Karpas-422 (cell line): ENCODE measurements at places on chromosomes 16 and 17. TPM values are rescaled to one million over a fixed set of nuclear protein-coding genes. Genes with fewer than 3 reads are reported as not detected.
A peak's percentile ranks its signal among the peaks of the same experiment; 100 is the strongest.

CARD14 gene
- 0.07 TPM in 1 of 2 replicates, not detected in the other for total RNA-seq

GRCh38 chr16:30567991-30568638 is 3.4 kb downstream of the ZNF688 start:
- no peaks in the 10 kb centered on the region for H3K36me3 ChIP-seq
- no peak overlapping the region for H3K27ac ChIP-seq
- DNase-seq: no peak
- peaks cover 12% of the 10 kb centered on the region for H3K4me1 ChIP-seq

- H3K4me3 ChIP-seq: no peak overlapping the region
- DNase-seq: no peak
- no peaks in the 10 kb centered on the region for H3K27me3 ChIP-seq
- H3K4me1 ChIP-seq: no peaks in the 10 kb centered on the region
- no peaks in the 10 kb centered on the region for H3K36me3 ChIP-seq
Observed at GRCh38 chr16:12113523-12114345, 137.2 kb downstream of the SNX29 start.

DNA sequence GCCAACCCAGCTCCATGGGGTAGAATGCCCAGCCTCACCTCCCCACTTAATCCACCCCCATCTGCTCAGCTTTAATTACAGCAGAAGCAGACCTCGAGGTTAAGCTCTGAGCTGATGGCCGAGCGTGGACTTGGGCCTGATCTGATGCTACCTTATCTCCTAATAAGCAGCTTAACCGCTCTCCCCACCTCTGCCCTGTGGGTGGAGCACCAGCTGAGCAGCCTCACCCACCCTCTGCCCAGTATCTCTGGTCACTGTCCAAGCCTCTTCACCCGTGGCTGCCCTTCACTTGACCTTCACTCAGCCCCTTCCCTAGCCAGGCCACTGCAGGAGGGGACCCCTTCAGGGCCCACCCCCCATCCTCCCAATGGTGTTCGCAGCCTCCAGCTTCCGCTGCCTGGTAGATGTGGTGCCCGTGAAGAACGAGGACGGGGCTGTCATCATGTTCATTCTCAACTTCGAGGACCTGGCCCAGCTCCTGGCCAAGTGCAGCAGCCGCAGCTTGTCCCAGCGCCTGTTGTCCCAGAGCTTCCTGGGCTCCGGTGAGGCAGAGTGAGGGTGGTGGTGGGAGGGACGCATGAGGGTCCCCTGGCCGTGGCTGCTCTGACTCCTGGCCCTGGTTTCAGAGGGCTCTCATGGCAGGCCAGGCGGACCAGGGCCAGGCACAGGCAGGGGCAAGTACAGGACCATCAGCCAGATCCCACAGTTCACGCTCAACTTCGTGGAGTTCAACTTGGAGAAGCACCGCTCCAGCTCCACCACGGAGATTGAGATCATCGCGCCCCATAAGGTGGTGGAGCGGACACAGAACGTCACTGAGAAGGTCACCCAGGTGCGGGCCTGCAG is 6.8 kb downstream of the KCNH6 start:
- H3K4me1 ChIP-seq: peaks cover 37% of the 10 kb centered on the region
- DNase-seq: peak; percentile 48
- no peak overlapping the region for H3K4me3 ChIP-seq
- H3K27ac ChIP-seq: no peak overlapping the region

GRCh38 chr16:70556063-70556462 is 32.4 kb downstream of the SF3B3 start:
- H3K4me1 ChIP-seq: no peaks in the 10 kb centered on the region
- DNase-seq: no peak

GRCh38 chr17:17789410-17789809 is 47.4 kb downstream of the SREBF1 start:
- H3K36me3 ChIP-seq: no peaks in the 10 kb centered on the region
- H3K4me1 ChIP-seq: peaks cover 50% of the 10 kb centered on the region
- DNase-seq: no peak
- no peak overlapping the region for H3K4me3 ChIP-seq
- H3K27ac ChIP-seq: no peak overlapping the region

GRCh38 chr17:83123896-83124801 is 44.7 kb downstream of the METRNL start:
- H3K27me3 ChIP-seq: no peaks in the 10 kb centered on the region
- no peak for DNase-seq
- no peak overlapping the region for H3K27ac ChIP-seq
- peaks cover 9% of the 10 kb centered on the region for H3K4me1 ChIP-seq

DNA sequence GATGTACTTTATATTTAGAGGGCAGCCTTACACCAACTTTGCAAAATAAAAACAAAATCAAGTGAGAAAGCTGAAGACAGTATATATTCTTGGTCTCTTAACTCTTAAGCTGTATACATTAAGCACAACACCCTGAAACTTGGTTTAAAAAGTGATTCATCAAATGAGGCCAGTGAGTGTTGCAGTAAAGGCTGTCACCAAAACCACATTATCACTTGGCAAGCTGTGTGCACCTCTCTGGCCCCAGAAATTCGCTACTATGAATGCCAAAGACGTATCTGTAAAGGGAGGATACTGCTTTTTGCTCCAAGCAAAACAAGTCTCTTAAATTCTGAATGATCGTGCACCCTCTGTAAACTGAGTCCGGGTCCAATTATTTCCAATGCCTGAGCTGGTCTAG is 163.9 kb downstream of the ZFHX3 start:
- no peaks in the 10 kb centered on the region for H3K4me1 ChIP-seq
- DNase-seq: no peak
- H3K4me3 ChIP-seq: no peak overlapping the region
- H3K27me3 ChIP-seq: no peaks in the 10 kb centered on the region

GRCh38 chr17:56824503-56824902 is 9.2 kb downstream of the C17orf67 start:
- H3K36me3 ChIP-seq: no peaks in the 10 kb centered on the region
- H3K4me1 ChIP-seq: peaks cover 23% of the 10 kb centered on the region
- no peak for DNase-seq
- no peak overlapping the region for H3K27ac ChIP-seq
- no peaks in the 10 kb centered on the region for H3K27me3 ChIP-seq

DNA sequence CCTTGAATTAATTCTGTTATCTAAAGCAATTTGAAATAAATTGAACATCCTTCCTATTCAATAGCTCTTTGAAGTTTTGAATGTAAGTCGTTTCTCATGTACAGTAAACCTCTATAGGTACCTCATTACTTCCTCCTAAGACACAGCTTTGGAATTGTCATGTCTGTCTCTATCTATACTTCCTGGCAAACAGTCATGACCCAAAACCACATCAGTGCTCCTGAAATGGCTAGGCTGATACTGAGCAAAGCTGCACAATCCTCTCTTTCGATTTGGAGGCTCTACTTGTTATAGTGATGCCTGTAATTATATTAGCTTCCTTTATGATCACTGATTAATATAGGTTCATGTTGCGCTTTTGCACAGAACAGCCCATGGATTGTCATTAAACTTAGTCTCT is 110.1 kb downstream of the ADAMTS18 start:
- H3K36me3 ChIP-seq: no peaks in the 10 kb centered on the region
- no peaks in the 10 kb centered on the region for H3K27me3 ChIP-seq
- H3K4me3 ChIP-seq: no peak overlapping the region
- no peak for DNase-seq
- H3K27ac ChIP-seq: no peak overlapping the region
